ENCODE measurements at places on chromosomes 3 and 15. TPM values are rescaled to one million over a fixed set of nuclear protein-coding genes. Genes with fewer than 3 reads are reported as not detected.
A peak's percentile ranks its signal among the peaks of the same experiment; 100 is the strongest.

Gene SEMA3G
- polyA plus RNA-seq, result not detected

Gene RNF13
- polyA plus RNA-seq, result 110 TPM

Gene CMTM8
- polyA plus RNA-seq, result 3.3 TPM

Gene EFL1
- 18.3 TPM for polyA plus RNA-seq

Gene TUSC7
- not detected for polyA plus RNA-seq

Gene UPK1B
- polyA plus RNA-seq, result not detected

DNA sequence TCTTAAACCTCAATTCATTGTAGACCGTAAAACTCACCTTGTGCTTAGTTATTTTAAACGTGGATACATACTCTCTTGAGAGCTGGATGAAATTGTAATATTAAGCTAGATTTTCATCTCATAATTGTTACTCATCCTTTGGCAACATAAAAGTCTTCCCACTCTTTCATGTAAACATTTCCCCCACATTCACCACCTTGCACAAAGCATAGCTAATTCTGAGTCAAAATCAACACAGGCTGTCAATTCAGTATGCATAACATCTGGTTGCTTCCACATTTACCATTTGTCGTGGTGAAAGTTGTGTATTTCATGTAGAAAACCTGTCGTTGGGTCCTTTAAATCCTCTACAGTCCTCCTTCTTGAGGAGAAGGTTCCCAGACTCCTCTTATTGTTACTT, 524.6 kb downstream of the OTOL1 start:
- no peak for DNase-seq

GRCh38 chr3:4290272-4290893, 12.8 kb upstream of the SETMAR start:
- peak; percentile 4 for DNase-seq

GRCh38 chr3:112321867-112322652, 10.9 kb upstream of the CD200 start:
- no peak for DNase-seq

- no peak for DNase-seq
Measured at GRCh38 chr15:81375461-81375860, 1.4 kb upstream of the TMC3 start.

DNA sequence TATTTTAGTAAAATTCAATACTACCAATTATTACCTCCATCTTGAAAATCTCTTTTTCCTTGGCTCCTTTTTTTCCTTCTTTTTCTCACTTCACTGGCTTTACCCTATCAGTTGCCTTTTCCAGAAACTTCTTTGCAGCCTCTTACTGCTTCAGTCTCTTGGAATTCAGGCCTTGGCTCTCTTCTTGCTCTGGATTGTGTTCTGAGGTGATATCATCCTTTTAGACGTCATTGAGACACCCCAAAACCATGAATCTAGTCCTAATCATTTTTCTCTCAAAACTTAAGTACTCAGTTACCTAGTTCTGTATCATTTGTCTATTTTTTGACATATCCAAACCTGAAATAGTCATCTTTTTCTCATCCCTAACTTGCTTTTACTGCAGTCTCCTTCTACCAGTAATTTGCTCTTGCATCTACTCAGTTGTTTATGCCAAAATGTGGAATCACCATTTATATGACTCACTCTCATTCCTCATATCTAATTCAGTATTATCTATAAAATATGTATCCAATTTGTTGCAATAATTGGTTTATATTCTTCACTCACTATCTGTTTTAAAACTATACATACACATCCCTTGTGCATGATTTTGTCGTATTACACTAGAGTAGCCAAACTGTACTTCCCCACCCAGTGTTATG, 703.2 kb upstream of the CCDC54 start:
- DNase-seq, result no peak

- no peak for DNase-seq
Measured at GRCh38 chr3:88112289-88112688, 37.5 kb upstream of the C3orf38 start.

- DNase-seq, result no peak
Measured at GRCh38 chr15:33636958-33637357, 326.2 kb downstream of the RYR3 start.

DNA sequence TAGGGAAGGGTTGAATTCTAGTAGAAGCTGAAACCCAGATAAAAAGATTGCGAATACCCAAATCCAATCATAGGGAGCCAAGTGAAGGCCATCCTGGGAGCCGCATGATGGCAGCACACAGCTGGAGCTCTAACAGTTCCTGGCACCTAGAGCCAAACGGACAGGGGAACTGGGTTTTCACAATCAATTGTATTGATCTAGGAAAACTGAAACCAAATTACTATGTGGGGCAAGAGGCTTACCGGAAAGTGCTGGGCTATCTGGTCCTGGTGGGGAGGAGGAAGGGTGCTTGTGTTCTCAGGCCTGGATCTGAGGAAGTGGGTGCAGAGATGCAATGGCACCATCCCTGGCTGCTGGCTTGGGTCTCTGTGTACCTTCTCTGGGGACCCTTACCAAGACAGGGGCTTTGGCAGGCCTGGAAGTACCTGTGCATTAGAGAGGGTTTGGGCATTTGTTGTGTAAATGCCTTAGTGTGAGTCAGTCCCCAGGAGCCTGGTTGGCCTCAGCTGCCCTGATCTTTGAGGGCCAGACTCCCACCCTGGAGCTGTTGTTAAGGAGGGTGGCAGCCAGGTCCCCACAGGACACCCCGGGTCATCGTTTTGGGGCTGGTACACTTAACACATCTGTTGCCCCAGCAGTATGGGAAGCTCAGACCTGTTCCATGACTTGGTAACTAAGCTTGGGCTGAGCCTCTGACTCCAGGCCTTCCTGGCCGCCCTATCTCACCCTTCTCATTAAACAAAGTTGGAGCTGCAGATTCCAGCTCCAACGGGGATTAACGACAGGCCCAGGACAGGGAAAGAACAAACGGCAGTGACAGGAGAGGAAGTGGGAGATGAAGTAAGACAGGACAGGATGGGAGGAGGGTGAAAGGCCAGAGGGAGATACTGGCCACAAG, 8.9 kb upstream of the FURIN start:
- no peak for DNase-seq
